Common myeloid progenitor, CD34-positive (primary cell): ENCODE measurements at places on chromosomes 4 and X.

DNA sequence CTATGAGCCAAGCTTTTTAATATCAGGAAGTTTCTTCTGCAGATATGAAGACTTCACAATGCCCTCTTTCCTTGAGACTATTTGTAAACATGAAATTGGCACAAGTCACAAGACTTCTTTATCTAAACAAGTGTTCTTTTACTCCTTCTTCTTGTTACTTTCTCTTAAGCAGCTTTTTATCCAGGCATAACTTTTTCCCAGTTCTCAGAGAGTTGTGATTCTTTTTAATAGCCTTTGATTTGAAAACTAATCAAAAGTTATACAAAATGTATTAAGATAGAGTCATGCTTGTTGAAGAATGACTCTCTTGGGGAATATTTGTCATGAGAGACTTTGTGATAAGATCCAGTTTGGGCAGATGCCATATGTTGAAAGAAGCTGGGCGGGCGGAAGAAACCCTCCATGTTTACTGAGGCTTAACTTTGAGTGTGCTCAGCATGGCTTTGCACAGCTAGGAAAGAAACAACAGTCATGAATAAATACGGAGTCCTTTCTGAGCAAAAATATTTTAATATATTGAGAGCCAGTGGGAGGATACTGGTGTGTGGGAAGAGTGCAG is 39.3 kb downstream of the SYTL5 start:
- no peak for DNase-seq

- peak; percentile 69 for DNase-seq
Observed at GRCh38 chr4:74338792-74339333, 26.1 kb upstream of the EREG start.

- DNase-seq = no peak
Observed at GRCh38 chr4:168150420-168151050, 58.2 kb downstream of the ANXA10 start.

- no peak for DNase-seq
Observed at GRCh38 chr4:102687373-102687981, 73.3 kb downstream of the MANBA start.

GRCh38 chr4:127364911-127365310 is 267.8 kb upstream of the INTU start:
- DNase-seq = no peak

DNA sequence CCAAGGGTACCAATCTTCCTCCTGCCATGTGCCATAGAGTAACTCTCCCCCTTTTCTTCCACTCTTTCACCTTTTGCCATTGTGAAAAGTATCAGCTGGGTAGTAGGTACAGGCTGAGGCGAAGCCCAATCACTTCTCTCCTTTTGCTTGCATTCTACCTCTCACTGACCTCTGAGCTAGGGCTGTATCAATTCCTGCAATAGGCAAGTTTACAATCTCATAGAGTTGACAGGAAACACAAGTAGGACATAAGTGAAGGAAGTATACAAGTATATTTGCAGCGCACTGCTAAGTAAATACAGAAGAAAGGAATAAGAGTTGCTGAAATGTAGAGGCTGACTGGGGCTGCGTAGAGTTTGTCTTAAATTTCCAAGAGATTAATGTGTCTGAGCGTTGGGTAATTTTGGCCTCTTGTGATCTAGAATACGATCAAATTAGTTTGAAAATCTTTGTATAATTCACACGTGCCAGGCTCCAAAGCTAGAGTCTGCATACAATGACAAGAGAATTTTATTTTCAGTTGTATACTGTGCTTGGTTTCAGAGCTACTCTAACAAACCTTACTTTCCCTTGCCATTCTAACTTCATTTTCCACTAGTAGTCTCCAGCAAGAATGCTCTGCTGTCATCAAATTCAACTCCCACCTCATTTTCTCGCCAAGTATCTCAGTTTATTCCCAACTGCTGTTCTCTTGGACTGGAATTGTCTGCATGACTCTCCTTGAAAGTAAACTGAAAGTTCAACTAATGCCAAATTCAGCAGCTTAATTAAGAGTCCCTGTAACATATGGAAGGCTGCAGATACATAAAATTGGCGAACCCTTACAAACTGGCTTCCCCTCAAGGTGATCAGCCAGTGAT is 90.3 kb downstream of the ATP11C start:
- no peak for DNase-seq

DNA sequence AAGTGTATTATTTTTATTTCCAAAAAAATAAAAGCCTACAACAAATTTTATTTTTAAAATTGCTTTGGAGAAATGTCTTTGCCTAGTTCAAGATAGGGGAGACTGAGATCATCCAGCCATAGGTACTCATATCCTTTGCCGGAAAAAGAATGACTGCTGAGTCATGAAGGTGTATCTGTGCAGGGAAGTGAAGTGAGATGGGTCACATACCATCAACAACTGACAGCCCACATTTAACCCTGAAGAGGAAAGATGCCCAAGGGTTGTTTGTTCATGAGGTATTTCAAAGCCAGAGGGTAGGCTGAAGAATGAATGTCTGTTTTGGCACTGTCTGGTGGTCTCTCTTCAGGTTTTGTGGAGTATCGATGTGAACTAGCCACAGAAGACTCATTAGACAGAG is 106.7 kb upstream of the TTC29 start:
- no peak for DNase-seq

- no peak for DNase-seq
Observed at GRCh38 chr4:102295153-102295862, 50.0 kb downstream of the SLC39A8 start.

- peak; percentile 79 for DNase-seq
Observed at GRCh38 chr4:4247696-4248028, 361 bp downstream of the TMEM128 start.

DNA sequence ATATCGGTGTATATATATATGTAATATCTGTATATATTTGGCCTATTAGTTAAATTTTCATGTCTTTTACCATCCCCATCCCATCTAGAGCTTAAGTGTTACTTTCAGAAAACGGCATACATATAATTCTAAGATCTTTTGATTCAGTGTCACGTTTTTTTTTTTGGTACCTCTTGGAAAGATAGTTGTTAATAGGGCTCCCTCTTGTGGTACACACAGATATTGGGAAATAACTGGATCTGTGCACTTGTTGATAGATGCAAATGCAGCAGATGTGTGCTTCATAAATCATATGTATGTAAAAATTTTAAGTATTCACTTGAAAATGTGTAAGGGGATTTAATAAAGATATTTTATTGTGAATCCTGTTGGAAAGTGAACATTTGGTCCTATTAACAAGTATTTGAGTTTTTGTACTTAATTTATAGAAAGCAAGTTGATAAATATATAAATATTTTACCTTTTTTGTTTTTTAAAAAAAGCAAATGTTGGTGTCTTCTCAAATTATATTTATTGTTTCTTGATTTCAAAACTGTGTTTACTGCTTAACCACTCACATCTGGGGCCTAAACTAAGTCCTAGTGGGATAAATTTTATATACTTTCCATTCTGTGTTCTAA is 74.7 kb downstream of the PAQR3 start:
- peak; percentile 90 for DNase-seq

- DNase-seq = no peak
Observed at GRCh38 chrX:109643687-109644086, 18.7 kb upstream of the KCNE5 start.

DNA sequence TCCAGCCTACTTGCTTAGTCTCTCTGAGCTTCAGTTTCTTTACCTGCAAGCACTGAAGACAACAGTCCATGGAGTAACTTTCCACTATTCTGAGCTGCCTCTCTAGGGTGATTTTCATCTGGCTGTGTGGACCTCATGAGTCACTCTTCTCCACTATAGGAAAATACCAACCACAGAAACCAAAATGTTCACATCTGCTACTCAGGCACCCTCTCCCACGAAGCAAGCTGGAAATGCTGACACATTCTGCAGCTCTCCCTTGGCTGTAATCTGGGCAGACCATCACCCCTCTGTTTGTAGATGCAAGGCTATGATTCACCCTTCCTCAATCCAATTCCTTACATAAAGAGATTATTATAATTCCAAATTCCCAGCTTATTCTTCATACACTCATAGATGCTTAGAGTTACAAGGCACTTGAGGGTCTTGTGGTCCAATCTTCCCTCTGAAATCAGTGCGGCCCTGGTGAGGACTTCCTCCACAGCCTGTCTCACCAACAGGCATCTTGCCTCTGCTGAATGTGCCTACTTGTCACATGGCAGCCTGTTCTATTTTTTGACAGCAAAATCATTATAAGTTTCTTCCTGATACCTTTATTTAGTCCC is 97.0 kb upstream of the LNX1 start:
- peak; percentile 91 for DNase-seq

- DNase-seq = no peak
Observed at GRCh38 chrX:120350450-120351138, 11.3 kb upstream of the ATP1B4 start.

DNA sequence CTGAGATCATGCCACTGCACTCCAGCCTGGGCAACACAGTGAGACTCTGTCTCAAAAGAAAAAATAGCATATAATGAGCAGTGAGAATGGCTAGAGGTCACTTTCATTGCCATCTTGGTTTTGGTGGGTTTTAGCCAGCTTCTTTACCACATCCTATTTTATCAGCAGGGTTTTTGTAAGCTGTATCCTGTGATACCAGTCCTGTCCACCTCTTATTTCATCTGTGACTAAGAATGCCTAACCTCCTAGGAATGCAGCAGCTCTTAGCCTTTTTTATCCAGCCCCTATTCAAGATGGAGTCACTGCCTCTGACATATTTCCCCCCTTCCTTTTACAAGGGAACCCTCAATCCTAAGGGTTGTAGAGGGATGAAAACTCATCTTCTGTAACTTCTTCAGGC is 26.1 kb upstream of the IGFBP7 start:
- no peak for DNase-seq

GRCh38 chr4:145041378-145041777 is 56.6 kb downstream of the ANAPC10 start:
- peak; percentile 56 for DNase-seq

DNA sequence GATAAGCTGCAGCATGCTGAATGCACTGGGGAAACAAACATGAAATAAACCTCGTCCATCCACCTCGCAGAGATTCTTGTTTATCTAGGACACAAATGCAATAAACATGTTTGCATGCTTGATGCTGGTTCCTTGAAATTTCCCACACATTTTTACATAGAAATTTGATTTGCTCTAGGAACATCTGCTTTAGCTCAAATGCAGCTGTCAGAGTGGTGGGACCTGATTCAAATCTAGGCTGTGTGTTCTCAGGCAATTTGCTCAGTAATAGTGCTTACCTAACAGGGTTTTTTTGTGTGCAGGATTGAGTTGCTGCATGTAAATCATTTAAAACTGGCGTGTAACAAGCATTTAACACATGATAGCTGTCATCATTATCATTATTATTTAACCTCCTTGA is 293.1 kb downstream of the QDPR start:
- DNase-seq = no peak

GRCh38 chr4:8374851-8375649 is 65.5 kb downstream of the ACOX3 start:
- DNase-seq = no peak

DNA sequence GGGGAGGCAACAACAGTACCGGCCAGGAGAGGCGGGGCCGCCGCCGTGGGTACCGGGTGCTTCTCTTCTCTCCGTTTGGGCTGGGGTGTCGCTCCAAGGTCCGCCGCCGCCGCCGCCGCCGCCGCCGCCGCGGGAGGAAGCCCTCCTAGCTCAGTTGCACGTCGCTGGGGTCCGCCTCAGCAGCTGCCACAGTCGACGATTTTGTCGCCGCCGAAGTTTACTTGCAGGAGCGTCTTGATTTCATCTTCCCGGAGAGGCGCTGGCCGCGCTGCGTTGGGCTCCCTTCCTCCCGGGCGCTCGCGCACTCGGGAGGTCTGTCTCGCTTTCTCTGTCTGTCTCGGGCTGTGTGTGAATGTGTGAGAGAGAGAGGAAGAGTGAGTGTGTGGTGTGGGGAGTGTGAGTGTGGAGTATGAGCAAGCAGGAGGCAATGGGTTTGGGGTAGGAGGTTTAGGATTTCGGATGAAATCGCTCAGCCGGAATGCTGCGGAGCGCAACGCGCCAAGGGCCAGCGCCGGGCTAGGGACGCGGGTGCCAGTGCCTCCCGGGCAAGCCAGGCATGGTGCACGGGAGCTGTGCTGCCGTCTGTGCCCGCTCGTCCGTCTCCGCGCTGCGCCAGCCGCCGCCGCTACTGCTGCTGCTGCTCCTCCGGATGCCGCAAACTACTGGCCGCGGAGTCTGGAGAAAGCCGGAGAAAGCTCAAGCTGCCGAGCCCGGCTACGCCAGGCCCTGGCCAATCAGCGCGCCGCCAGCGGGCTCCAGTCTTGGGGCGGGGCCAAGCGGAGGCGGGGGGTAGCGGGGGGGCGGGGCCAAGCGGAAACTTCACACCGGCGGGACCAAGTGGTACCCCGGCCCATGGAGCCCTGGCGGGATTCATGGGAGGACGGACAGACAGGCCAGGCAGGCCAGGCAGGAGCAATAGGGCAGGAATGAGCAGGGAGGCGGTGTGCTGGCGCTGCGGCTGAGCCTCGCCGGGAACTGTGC is at the start of gene PCDH19:
PCDH19 (minus strand) TSS at position 664 of the 981 bp plus-strand sequence. CDS start 1,676 bp downstream, outside the sequence.
- peak; percentile 69 for DNase-seq

DNA sequence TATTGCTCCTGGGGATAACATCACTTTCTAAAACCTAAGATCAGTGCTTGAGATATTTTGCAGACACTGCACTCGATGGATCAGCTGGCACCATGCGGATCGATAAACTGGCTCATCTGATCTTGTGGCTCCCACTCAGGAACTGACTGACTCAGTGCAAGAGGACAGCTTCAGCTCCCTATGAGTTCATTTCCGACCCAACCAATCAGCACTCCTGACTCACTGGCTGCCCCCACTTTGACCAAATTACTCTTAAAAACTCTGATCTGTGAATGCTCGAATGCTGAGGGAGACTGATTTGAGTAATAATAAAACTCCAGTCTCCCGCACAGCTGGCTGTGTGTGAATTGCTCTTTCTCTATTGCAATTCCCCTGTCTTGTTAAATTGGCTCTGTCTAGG is 110.1 kb downstream of the ANAPC4 start:
- DNase-seq = no peak

- DNase-seq = no peak
Observed at GRCh38 chr4:108166038-108166437, 2.7 kb downstream of the LEF1 start.

DNA sequence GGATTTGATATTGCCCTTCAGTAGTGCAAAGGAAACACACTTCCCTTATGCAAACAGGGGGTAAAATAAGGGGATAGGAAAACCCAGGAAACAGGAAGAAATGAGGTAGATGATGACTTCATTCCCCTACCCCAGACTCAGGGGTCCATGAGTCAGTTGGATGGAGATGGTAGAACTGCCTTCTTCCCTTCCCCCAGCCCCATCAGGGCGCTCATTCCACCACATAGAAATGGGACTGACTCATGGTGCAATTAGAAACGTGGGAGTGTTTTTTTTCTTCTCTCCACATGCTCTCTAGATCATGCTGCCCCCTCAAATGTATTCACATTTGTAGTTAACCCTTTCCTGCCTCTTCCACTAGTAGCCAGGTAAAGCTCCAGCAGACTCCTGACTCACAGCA is 23.1 kb upstream of the ARMCX2 start:
- DNase-seq = no peak

DNA sequence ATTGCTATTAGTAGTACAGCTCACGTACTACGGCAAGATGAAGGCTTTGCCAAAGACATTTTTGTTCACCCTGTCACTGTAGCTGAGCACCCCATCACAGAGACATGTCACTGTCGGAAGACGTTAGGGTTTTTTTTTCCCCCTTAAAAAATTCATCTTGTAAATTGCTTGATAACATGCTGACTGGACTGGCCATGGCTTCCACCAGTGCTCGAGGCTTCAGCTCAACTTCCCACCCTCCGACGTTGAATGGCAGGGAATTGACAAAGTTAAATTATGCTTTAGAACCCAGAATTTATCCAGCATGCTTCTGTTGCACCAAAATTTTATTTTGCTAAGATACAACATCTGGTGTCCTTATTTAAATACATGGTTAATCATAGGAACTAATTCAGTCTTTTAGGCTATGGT is 707 bp upstream of the OTUD4 start:
- no peak for DNase-seq

GRCh38 chrX:96435378-96436035 is 249.1 kb upstream of the DIAPH2 start:
- DNase-seq = no peak
